ENCODE measurements at places on chromosomes 16 and 17. TPM values are rescaled to one million over a fixed set of nuclear protein-coding genes. Genes with fewer than 3 reads are reported as not detected.

The TP53TG3B gene
- 0.32 TPM for total RNA-seq

The RNU2-1 gene
- total RNA-seq, result not detected

The HEATR9 gene
- not detected for total RNA-seq

The KRT16 gene
- total RNA-seq, result not detected

The FOXF1 gene
- 10.3 TPM for total RNA-seq

The SPN gene
- total RNA-seq, result not detected

The CD7 gene
- total RNA-seq, result not detected

The CES1 gene
- total RNA-seq, result 0.97 TPM

The TMUB2 gene
- 28.1 TPM for total RNA-seq

The PRDM7 gene
- not detected for total RNA-seq

The RAP1GAP2 gene
- total RNA-seq, result 5.2 TPM

The EDC4 gene
- total RNA-seq, result 60.6 TPM

The FOXN1 gene
- not detected for total RNA-seq

The PRSS36 gene
- under 0.01 TPM for total RNA-seq

The FADS6 gene
- total RNA-seq, result not detected

The MYH2 gene
- total RNA-seq, result not detected

The NTN1 gene
- under 0.01 TPM for total RNA-seq

The KCTD19 gene
- not detected for total RNA-seq

The CHD9NB gene
- 2.6 TPM for total RNA-seq

The ARMC7 gene
- 3.0 TPM for total RNA-seq

The ABCC6 gene
- 2.6 TPM for total RNA-seq

The RAB11FIP4 gene
- total RNA-seq, result under 0.01 TPM

The OR1D5 gene
- not detected for total RNA-seq

The SLC35G6 gene
- not detected for total RNA-seq

The CNGB1 gene
- total RNA-seq, result not detected

The CHRNE gene
- total RNA-seq, result 0.32 TPM

The CCL22 gene
- not detected for total RNA-seq

The PRAC2 gene
- not detected for total RNA-seq

The ATP2A1 gene
- total RNA-seq, result under 0.01 TPM

The PABPN1L gene
- total RNA-seq, result not detected

The SLC9A5 gene
- 1.9 TPM for total RNA-seq

The SLFN14 gene
- not detected for total RNA-seq

The UTS2R gene
- total RNA-seq, result not detected

The CLDN7 gene
- total RNA-seq, result 5.2 TPM

The NEUROD2 gene
- total RNA-seq, result not detected

The TLCD3B gene
- total RNA-seq, result not detected

The SMIM36 gene
- not detected for total RNA-seq

The WNK4 gene
- total RNA-seq, result 3.9 TPM

All from fibroblast of villous mesenchyme (primary cell).